ENCODE measurements at places on chromosomes 1 and 21.
A peak's percentile ranks its signal among the peaks of the same experiment; 100 is the strongest.

DNA sequence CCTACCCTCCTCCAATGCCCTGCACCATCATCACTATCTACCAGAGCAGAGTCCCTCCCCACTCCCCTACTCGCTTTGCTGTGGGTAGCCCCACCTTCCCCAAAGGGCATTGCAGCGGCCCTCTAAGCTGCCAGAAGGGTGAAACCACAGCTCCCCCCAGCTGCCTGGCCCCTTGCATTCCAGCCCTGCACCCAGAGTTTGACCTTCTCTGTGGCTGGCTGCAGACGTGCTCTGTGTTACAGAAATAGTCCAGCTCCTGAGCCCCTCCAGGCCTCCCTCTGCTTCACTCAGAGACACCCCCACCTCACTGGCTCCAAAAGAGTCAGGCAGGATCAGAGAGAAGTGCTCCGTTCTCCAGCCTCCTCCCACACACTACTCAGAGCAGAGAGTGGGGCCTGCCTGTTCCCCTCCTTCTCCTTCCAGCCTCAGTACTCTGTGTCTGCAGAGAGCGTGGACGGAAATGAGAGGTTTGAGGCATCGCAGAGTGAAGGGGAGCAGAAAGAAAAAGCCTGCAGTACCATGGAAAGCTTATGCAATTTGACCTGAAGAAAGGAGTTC lies 63.2 kb downstream of the PLEKHA6 start:
- peak; percentile 49 for DNase-seq

GRCh38 chr1:203175827-203176241 lies 208 bp upstream of the MYBPH start:
- DNase-seq, result no peak

GRCh38 chr21:45459171-45460010 lies 54.4 kb downstream of the COL18A1 start:
- DNase-seq, result no peak

GRCh38 chr1:17792421-17792820 lies 37.3 kb downstream of the ACTL8 start:
- peak; percentile 22 for DNase-seq

- peak; percentile 46 for DNase-seq
Observed at GRCh38 chr1:145714524-145715111, 4.7 kb upstream of the CD160 start.

GRCh38 chr1:156200044-156200443 lies 6.1 kb downstream of the SLC25A44 start:
- DNase-seq, result no peak

DNA sequence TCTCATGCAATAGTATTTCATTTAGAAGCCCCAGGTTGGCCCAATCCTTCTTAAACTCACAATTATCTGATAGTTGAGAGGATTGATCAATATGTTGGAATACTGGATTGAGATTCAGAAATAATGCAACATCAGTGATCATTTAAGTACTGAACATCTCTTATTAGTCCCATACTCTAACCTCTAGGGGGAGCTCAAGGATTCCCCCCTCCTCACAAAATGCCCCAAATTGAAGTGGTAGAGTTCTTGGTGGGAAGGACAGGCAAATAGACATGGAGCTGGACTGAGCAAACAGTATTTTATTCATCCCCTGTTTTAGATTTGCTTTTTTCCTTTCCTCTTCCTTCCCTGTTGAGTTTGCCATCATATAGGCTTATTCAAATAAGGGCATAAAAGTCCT lies 62.8 kb downstream of the NGF start:
- no peak for DNase-seq

DNA sequence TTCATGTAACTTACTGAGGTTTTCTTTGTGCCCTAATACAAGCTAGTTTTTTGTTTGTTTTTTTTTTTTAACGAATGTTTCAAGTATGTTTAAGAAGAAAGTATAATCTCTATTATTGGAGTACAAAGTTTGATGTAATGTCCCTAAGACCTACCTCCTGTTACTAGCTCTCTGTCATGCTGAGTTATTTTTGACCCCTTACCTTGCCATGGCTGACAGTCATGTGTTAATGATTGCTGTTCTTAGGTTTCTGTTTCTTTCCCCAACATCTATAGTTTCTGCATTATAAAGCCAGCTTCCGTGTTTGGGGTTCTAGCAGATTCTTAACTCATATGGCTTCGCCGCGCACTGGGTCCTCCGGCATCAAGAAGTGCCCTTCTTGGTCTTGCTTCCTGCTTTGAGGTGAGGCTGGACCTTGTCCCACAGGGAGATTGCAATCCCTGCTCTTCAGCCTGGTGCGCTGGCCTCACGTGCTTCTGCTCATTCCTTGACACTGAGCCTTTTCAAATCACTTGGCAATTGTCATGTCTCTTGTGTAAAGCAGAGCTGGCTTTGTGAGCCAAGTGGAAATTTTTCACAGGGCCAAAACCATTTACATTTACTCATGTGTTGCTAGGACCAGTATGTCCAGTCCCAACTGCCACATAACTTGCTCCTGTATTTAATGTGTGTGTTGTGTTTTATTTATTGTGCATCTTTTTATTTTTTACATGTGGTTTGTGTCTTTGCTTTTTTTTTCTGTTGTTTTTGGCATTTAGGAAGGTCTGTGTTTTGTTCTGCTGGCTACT lies 135.0 kb upstream of the COL6A1 start:
- peak; percentile 14 for DNase-seq

- DNase-seq, result no peak
Observed at GRCh38 chr1:56535362-56535761, 44.0 kb downstream of the PLPP3 start.
